Temporal lobe (tissue), 4 donors: ENCODE measurements at places on chromosomes 2 and 18. TPM values are rescaled to one million over a fixed set of nuclear protein-coding genes. Genes with fewer than 3 reads are reported as not detected.

Gene SOX11
- total RNA-seq: 312 TPM

Gene CLEC4F
- total RNA-seq: not detected

Gene IL36A
- not detected for total RNA-seq

Gene SLC14A1
- 1.7 TPM for total RNA-seq

Gene IMPA2
- 3.7 TPM for total RNA-seq

Gene NETO1
- 27.0 TPM for total RNA-seq

Gene HS6ST1
- 48.7 TPM for total RNA-seq

Gene GAL3ST2
- 0.74 TPM for total RNA-seq

Gene MRO
- 0.74 TPM for total RNA-seq

Gene GALR1
- total RNA-seq: under 0.01 TPM

Gene MOB4
- 56.3 TPM for total RNA-seq

Gene SERPINB8
- 0.98 TPM for total RNA-seq

Gene PRKAG3
- not detected for total RNA-seq

Gene NR4A2
- total RNA-seq: 6.1 TPM

Gene GALNT5
- total RNA-seq: under 0.01 TPM

Gene COL3A1
- 105 TPM for total RNA-seq

Gene C18orf54
- total RNA-seq: 11.8 TPM

Gene HOXD1
- total RNA-seq: not detected

Gene PLEKHH2
- total RNA-seq: 2.5 TPM

Gene SLC38A11
- 1.7 TPM for total RNA-seq

Gene CRYBA2
- total RNA-seq: not detected

Gene KLHL30
- not detected for total RNA-seq

Gene RSAD2
- total RNA-seq: 2.0 TPM

Gene TTN
- 1.2 TPM for total RNA-seq

Gene C2orf69
- total RNA-seq: 25.6 TPM

Gene PARD6G
- total RNA-seq: 7.1 TPM

Gene PSTPIP2
- 1.2 TPM for total RNA-seq

Gene IGFBP5
- 34.9 TPM for total RNA-seq

Gene SYT4
- total RNA-seq: 535 TPM

Gene RPE
- total RNA-seq: 53.8 TPM

Gene SCTR
- 0.49 TPM for total RNA-seq

Gene LRRFIP1
- 25.3 TPM for total RNA-seq

Gene CAPN14
- 0.98 TPM for total RNA-seq

Gene KRTCAP3
- total RNA-seq: 0.25 TPM
